Stimulated activated naive B cell treated with anti-CD40 and anti-IgM and Interleukin-4, amounts not matched to agents 10 μg/mL and 1 μg/mL and 100 μg/mL, for 72 hours (primary cell): ENCODE measurements at places on chromosomes 5 and 9.

DNA sequence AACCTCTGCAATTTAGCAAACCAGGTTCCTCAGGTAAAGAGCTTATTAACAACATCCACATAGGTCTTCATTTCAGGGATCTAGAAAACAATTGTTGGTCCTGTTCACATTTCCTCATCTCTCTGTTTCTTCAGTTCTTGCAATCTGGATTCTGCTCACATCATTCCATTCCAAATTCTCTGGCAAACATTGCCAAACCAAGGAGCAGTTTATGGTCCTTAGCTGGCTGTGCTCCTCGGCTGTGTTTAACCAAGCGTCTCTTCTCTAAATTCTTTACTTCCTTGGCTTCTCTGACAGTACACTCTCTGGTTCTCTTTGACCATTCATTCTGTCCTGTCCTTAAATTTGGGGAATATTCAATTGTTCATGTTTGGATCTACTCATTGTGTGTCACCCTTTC lies 65.8 kb upstream of the RANBP3L start:
- no peaks in the 10 kb centered on the region for H3K27me3 ChIP-seq
- no peak overlapping the region for H3K27ac ChIP-seq
- no peak for DNase-seq
- H3K36me3 ChIP-seq = no peaks in the 10 kb centered on the region

DNA sequence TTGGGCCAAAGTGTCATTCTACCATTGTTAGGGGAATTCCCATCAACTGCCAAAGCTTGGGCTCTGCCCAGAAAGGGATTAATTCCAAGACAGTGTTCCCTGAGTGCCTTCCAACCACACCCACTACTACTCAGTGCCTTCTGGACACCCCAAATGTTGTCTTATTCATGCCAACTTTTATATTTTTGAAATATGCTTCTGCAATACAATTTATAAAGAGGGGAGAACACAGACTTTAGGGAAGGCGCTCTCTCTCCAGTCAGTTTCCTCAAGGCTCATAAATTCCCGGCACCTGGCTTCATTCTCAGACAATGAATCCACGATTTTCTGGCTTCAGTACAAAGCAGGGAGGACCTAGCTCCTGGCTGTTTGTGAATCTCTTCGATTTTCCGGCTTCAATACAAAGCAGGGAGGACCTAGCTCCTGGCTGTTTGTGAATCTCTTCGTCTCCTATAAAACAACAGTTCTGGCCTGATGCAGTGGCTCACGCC lies 120.1 kb upstream of the MYO10 start:
- H3K4me3 ChIP-seq = no peak overlapping the region
- H3K4me1 ChIP-seq = no peaks in the 10 kb centered on the region
- no peak overlapping the region for H3K27ac ChIP-seq
- H3K36me3 ChIP-seq = no peaks in the 10 kb centered on the region
- no peaks in the 10 kb centered on the region for H3K27me3 ChIP-seq

DNA sequence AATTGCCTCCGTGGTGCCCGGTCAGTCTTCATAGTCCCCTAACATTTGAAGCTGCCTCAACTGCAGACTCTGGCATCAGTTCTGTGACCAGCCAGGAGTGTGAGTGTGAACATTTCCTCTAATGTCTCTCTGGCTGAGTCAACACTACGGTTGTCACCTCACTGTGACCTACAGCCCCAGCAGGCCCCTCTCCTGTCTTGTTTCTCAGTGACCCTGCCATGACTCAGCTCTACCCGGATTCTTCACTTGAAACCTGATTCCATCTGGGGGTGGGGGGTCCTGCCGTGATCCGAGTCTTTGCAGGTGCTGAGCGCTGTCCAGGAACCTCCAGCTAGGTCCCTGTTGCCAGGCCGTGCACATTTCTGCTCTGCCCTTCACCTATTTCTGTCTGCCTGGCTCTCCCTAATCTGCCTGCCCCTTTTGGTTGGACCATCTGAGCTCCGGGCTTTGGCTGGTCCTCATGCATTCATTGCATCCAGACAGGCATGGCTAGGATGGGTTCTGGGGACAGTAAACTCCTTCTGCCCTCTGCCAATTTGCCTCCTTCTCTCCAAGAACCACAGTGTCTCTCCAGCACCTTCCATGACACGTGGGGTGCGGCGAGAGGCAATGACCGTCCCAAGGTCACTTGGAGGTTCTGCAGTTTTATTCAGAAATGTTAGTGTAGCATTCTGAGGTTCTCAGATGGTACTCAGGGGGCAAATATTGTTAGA lies 24.2 kb downstream of the STC2 start:
- H3K4me3 ChIP-seq = no peak overlapping the region
- peaks cover 33% of the 10 kb centered on the region for H3K27me3 ChIP-seq
- H3K27ac ChIP-seq = no peak overlapping the region
- H3K36me3 ChIP-seq = no peaks in the 10 kb centered on the region
- no peaks in the 10 kb centered on the region for H3K4me1 ChIP-seq

GRCh38 chr9:38700695-38701094 lies 19.2 kb downstream of the FAM240B start:
- DNase-seq = no peak
- H3K27me3 ChIP-seq = no peaks in the 10 kb centered on the region
- H3K4me1 ChIP-seq = peaks cover 9% of the 10 kb centered on the region
- no peak overlapping the region for H3K4me3 ChIP-seq
- no peaks in the 10 kb centered on the region for H3K36me3 ChIP-seq
- no peak overlapping the region for H3K27ac ChIP-seq

DNA sequence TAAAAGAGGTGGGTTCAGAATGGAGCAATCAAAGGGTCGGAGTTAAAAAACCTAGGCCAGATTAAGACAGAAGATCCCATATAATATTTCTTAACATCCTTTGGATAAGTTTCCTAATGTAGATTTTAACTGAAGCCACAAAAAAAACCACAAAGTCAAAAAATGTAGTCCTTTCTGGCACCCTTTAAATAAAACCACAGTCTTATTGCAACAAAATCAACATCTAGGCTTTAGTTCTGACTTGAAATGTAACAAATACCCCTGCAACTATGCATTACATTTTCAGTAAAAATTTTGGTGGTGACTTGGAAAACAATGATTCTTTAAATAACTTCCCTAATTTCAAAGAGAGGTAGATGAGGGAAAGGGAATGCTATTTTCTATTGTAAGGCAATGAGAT lies 109.2 kb downstream of the PSAT1 start:
- H3K4me1 ChIP-seq = no peaks in the 10 kb centered on the region
- H3K27ac ChIP-seq = no peak overlapping the region
- H3K27me3 ChIP-seq = peaks cover 9% of the 10 kb centered on the region
- H3K4me3 ChIP-seq = no peak overlapping the region

DNA sequence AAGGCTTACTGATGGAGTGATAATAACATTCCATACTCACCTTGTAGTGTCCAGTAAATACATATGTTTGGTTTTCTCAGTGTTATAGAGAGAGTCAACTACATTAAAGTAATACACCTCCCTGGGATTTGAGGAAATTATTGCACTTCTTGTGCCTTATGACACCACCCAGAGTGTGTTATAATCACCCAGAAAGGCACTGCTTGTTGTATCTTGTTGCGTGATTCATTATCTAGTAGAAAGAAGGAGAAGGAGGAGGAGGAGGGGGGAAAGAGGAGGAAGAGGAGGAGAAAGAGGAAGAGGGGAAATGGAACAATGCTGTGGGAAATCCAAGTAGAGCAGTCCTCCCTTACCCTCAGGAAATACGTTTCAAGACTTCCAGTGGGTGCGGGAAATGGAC lies 661.8 kb upstream of the WWC1 start:
- H3K36me3 ChIP-seq = no peaks in the 10 kb centered on the region
- no peak overlapping the region for H3K27ac ChIP-seq
- no peaks in the 10 kb centered on the region for H3K4me1 ChIP-seq
- DNase-seq = no peak

GRCh38 chr5:56812110-56812509 lies 3.2 kb upstream of the MAP3K1 start:
- H3K27me3 ChIP-seq = no peaks in the 10 kb centered on the region
- H3K4me3 ChIP-seq = no peak overlapping the region
- no peak overlapping the region for H3K27ac ChIP-seq
- DNase-seq = no peak
- peaks cover 4% of the 10 kb centered on the region for H3K36me3 ChIP-seq
- peaks cover 45% of the 10 kb centered on the region for H3K4me1 ChIP-seq

GRCh38 chr5:167973126-167973525 lies 318.3 kb upstream of the WWC1 start:
- no peak overlapping the region for H3K27ac ChIP-seq
- peaks cover 4% of the 10 kb centered on the region for H3K27me3 ChIP-seq
- no peaks in the 10 kb centered on the region for H3K36me3 ChIP-seq
- DNase-seq = no peak
- no peak overlapping the region for H3K4me3 ChIP-seq

DNA sequence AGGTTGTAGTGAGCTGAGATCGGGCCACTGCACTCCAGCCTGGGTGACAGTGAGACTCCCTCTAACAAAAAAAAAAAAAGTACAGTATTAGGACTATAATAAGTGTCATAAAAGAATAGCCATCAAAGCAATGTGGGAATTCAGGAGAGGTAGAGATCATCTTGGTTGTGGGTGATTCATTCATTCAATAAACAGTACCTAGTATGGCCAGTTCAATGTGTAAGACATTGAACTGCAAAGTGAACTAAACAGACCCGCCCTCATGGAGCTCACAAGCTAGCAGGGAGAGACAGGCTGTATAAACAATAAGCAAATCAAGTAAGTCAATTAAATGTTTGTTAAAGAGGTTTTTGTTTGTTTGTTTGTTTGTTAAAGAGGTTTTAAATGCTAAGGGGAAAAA lies 146.1 kb upstream of the RANBP3L start:
- no peaks in the 10 kb centered on the region for H3K36me3 ChIP-seq
- H3K27me3 ChIP-seq = no peaks in the 10 kb centered on the region
- H3K27ac ChIP-seq = no peak overlapping the region
- no peak overlapping the region for H3K4me3 ChIP-seq
- no peaks in the 10 kb centered on the region for H3K4me1 ChIP-seq

DNA sequence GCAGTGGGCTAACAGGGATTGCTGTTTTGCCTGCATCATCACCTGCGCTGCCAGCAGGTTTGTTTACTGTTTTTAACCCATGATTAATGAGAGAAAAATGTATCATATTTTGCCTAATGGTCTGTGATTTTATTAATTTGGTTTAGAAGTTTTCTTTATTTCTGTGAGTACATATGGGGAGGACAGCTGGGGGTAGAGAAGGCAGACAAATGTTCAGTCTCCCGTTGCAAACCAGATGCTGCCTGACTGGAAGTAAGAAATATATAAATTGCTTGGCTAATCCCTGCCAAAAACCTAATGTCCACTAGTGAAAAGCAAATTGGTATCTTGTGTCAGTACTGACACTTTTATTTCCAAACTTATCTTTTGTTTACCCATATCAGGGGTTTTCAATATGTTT lies 1766.1 kb upstream of the C9orf72 start:
- H3K27ac ChIP-seq = no peak overlapping the region
- no peak overlapping the region for H3K4me3 ChIP-seq
- DNase-seq = no peak
- H3K36me3 ChIP-seq = no peaks in the 10 kb centered on the region

- no peak overlapping the region for H3K27ac ChIP-seq
Measured at GRCh38 chr9:79701651-79702050, 129.9 kb downstream of the TLE4 start.

DNA sequence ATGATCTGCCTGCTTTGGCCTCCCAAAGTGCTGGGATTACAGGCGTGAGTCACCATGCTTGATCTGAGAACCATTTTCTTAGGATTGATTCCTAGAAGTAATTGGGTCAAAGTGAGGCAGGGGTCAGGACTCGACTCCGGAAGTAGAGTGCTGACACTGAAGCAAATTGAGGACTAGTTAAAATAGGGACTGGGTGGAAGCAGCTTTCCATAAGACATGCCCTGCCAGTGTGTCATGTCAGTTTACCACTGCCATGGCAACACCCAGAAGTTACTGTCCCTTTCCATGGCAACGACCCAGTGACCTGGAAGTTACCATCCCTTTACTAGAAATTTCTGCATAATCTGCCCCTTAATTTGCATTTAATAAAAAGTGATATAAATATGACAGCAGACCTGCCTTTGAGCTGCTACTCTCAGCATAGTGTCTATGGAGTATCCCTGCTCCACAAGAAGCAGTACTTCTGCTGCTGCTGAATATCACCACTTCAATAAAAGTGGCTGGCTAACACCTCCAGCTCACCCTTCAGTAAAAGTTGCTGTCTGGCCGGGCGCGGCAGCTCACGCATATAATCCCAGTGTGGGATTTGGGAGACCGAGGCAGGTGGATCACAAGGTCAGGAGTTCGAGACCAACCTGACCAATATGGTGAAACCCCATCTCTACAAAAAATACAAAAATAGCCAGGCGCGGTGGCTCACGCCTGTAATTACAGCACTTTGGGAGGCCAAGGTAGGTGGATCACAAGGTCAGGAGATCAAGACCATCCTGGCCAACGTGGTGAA lies 47.8 kb upstream of the JADE2 start:
- H3K4me3 ChIP-seq = no peak overlapping the region
- H3K27ac ChIP-seq = no peak overlapping the region
- H3K4me1 ChIP-seq = no peaks in the 10 kb centered on the region
- no peaks in the 10 kb centered on the region for H3K36me3 ChIP-seq

DNA sequence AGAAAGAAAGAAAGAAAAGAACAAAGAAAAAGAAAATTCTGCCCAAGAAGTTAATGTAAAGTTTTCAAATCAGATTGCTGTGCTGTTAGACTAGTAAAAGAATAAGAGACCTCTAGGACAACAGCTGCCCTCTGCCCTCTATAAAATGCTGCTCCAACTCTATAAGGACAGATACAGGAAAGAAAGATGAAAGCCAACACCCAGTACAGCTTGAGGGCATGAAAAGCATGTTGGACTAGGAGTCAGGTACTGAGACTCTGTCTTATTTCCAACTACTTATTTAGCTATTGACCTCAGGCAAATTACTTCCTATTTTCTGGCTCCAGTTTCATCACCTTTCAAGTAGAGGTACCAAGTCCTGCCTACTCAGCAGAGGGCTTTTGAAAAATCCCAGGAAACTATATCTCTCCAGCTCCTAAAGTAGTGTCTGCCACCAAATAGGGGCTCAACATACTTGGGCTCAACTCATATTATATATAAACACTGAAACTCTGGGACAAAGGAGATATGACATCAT lies 5.7 kb downstream of the HBEGF start:
- H3K27ac ChIP-seq = no peak overlapping the region
- H3K4me1 ChIP-seq = peaks cover 53% of the 10 kb centered on the region
- no peak for DNase-seq
- H3K27me3 ChIP-seq = no peaks in the 10 kb centered on the region
